CD14-positive monocyte (primary cell): ENCODE measurements at places on chromosomes 11 and 22. TPM values are rescaled to one million over a fixed set of nuclear protein-coding genes. Genes with fewer than 3 reads are reported as not detected.
A peak's percentile ranks its signal among the peaks of the same experiment; 100 is the strongest.

Gene ELMOD1
- not detected for polyA plus RNA-seq

GRCh38 chr11:10641912-10642697 lies 51.5 kb downstream of the IRAG1 start:
- no peaks in the 10 kb centered on the region for H3K27me3 ChIP-seq
- H3K4me3 ChIP-seq, result no peak overlapping the region
- no peak for DNase-seq
- peak overlapping the region; percentile 85 for H3K27ac ChIP-seq

- H3K4me1 ChIP-seq, result peaks cover 22% of the 10 kb centered on the region
- DNase-seq, result no peak
- H3K27me3 ChIP-seq, result no peaks in the 10 kb centered on the region
- no peak overlapping the region for H3K4me3 ChIP-seq
- H3K36me3 ChIP-seq, result peaks cover 29% of the 10 kb centered on the region
Observed at GRCh38 chr11:6475936-6476335, 2.2 kb upstream of the TRIM3 start.

- no peaks in the 10 kb centered on the region for H3K36me3 ChIP-seq
- H3K27me3 ChIP-seq, result no peaks in the 10 kb centered on the region
- H3K4me3 ChIP-seq, result no peak overlapping the region
- DNase-seq, result no peak
- no peak overlapping the region for H3K27ac ChIP-seq
Observed at GRCh38 chr22:39623603-39624500, 53.3 kb downstream of the CACNA1I start.

GRCh38 chr11:34274712-34275398 lies 83.0 kb downstream of the ABTB2 start:
- no peaks in the 10 kb centered on the region for H3K36me3 ChIP-seq
- no peaks in the 10 kb centered on the region for H3K4me1 ChIP-seq
- DNase-seq, result no peak
- H3K27me3 ChIP-seq, result no peaks in the 10 kb centered on the region
- no peak overlapping the region for H3K27ac ChIP-seq
- no peak overlapping the region for H3K4me3 ChIP-seq

DNA sequence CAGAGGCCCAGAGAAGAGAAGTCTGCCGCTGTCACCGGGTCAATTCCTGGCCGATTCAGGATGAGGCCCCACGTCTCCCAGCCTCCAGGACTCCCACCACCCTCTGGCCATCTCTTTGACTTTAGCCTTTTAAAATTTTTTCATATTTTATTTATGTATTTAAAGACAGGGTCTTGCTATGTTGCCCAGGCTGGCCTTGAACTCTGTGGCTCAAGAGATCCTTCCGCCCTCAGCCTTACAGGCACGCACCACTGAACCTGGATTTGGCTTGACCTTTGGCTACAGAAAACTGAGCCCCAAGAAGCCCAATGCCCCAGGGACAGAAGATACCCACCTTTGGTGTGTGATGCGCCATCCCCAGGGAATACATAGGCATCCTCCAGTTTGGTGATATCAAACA lies 3.9 kb downstream of the POLR3H start:
- H3K36me3 ChIP-seq, result peaks cover 40% of the 10 kb centered on the region
- peaks cover 17% of the 10 kb centered on the region for H3K4me1 ChIP-seq
- H3K27me3 ChIP-seq, result no peaks in the 10 kb centered on the region
- no peak for DNase-seq

Gene OR51I1
- not detected in 2 replicates for polyA plus RNA-seq

Gene HDAC10
- 148 and 162 TPM in 2 replicates for polyA plus RNA-seq

- no peak overlapping the region for H3K27ac ChIP-seq
- peaks cover 24% of the 10 kb centered on the region for H3K4me1 ChIP-seq
- no peaks in the 10 kb centered on the region for H3K27me3 ChIP-seq
- H3K4me3 ChIP-seq, result no peak overlapping the region
Observed at GRCh38 chr11:66476841-66477251, 3.4 kb upstream of the DPP3 start.

Gene LGR4
- polyA plus RNA-seq, result 0.72 TPM

DNA sequence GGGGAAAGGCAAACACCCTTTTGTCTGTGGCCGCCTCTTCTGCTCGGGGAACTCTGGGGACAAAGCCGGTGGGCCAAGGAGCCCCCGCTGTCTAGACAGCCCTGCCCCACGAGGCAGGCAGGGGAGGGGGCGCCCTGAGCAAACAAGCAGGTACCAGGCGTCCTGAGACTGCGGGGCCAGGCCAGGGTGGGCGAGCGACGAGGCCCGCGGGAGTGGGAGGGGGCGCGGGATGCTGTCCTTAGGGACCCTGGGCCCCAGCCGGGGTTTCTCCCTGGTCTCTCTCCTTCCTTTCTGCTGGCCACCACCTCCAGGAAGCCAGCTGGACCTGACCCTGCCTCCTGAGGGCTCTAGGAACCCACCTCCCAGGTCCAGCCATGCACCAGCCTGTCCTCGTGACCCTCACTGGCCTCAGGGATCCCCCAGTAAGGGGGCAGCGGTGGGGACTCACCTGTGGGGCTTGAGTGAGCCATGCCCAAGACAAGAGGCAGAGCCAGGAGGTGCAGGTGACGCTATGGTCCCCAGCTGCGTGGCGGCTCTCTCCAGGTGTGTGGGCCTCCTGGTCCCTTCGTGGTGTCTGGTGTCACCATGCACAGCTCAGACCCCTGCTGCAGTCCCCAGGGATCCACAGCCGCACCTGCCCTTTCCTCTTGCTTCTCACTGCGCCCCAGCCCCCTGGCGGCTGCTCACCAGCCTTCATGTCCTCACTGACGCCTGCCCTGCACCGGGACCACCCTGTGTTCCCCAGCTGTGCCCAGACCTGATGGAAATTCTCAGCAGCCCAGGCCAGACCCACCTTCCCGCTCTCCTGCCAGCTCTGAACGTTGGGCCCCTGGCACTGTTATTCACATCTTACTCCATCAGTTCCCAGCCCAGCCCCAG lies 26.5 kb upstream of the MUC5AC start:
- H3K27me3 ChIP-seq, result no peaks in the 10 kb centered on the region
- no peak overlapping the region for H3K27ac ChIP-seq
- DNase-seq, result no peak
- H3K4me1 ChIP-seq, result no peaks in the 10 kb centered on the region
- H3K36me3 ChIP-seq, result no peaks in the 10 kb centered on the region

- H3K36me3 ChIP-seq, result no peaks in the 10 kb centered on the region
- peak within 1 kb of the TSS; percentile 54 for H3K4me3 ChIP-seq
- H3K27me3 ChIP-seq, result peaks cover 86% of the 10 kb centered on the region
- DNase-seq, result no peak
- no peak within 1 kb of the TSS for H3K27ac ChIP-seq
- peaks cover 34% of the 10 kb centered on the region for H3K4me1 ChIP-seq
Observed at GRCh38 chr11:32435511-32435941, at the start of gene WT1. Gene WT1 (minus strand): TSS chr11:32435539.

DNA sequence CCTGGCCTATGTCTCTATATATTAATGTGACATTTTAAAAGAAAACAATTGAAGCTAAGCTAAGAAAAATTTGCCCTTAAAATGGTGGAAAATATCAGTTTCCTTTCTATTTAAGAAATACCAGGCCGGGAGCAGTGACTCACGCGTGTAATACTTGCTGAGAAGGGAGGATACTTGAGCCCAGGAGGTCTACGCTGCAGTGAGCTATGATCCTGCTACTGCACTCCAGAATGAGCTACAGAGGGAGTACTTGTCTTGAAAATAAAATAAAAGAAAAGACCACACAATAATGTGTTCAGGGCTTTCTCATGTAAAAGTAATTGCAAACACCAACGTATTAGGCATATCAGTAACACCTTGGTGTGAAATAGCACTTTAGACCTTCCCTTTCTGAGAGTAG lies 1.4 kb upstream of the PRSS23 start:
- no peak overlapping the region for H3K27ac ChIP-seq
- no peak for DNase-seq
- peaks cover 3% of the 10 kb centered on the region for H3K4me1 ChIP-seq
- H3K27me3 ChIP-seq, result peaks cover 48% of the 10 kb centered on the region
- H3K4me3 ChIP-seq, result no peak overlapping the region
- H3K36me3 ChIP-seq, result no peaks in the 10 kb centered on the region

GRCh38 chr11:12815931-12816494 lies 141.8 kb downstream of the TEAD1 start:
- H3K36me3 ChIP-seq, result no peaks in the 10 kb centered on the region
- H3K4me3 ChIP-seq, result no peak overlapping the region
- no peak for DNase-seq
- H3K27me3 ChIP-seq, result peaks cover 2% of the 10 kb centered on the region
- no peaks in the 10 kb centered on the region for H3K4me1 ChIP-seq

DNA sequence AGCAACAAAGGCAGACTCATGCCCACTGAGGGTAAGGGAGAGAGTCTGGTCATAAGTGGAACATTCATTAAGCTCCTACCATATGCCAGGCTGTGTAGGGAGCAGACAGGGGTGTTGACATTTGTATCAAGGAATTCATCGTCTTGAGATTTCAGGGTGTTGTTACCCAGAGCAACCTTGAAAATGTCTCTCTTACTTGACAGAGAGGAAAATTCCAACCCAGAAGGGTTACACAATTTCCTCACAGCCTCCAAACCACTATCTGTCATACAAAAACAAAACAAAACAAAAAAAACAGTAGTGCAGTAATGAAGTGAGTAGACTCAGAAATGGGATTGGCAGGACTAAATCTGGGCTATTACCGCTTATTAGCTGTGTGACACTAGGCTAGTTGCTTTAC lies 113.2 kb downstream of the MIAT start:
- H3K4me1 ChIP-seq, result no peaks in the 10 kb centered on the region
- H3K27ac ChIP-seq, result no peak overlapping the region
- H3K4me3 ChIP-seq, result no peak overlapping the region
- DNase-seq, result no peak
- H3K27me3 ChIP-seq, result no peaks in the 10 kb centered on the region

Gene MUC15
- not detected for polyA plus RNA-seq

Gene FAM181B
- not detected for polyA plus RNA-seq

Gene ROM1
- 0.75 and 1.4 TPM in 2 replicates for polyA plus RNA-seq

- H3K27ac ChIP-seq, result no peak overlapping the region
- no peaks in the 10 kb centered on the region for H3K27me3 ChIP-seq
- no peaks in the 10 kb centered on the region for H3K4me1 ChIP-seq
- no peak overlapping the region for H3K4me3 ChIP-seq
Observed at GRCh38 chr11:112507281-112507680, 246.6 kb upstream of the PLET1 start.

Gene GUCY1A2
- polyA plus RNA-seq, result not detected

Gene EFCAB6
- not detected for polyA plus RNA-seq

GRCh38 chr11:95044010-95044409 lies 5.2 kb upstream of the KDM4F start:
- H3K36me3 ChIP-seq, result no peaks in the 10 kb centered on the region
- H3K27me3 ChIP-seq, result peaks cover 3% of the 10 kb centered on the region
- no peak overlapping the region for H3K4me3 ChIP-seq
- no peak overlapping the region for H3K27ac ChIP-seq
- H3K4me1 ChIP-seq, result no peaks in the 10 kb centered on the region

- no peak overlapping the region for H3K4me3 ChIP-seq
- no peaks in the 10 kb centered on the region for H3K36me3 ChIP-seq
- H3K27ac ChIP-seq, result peak overlapping the region; percentile 76
- no peaks in the 10 kb centered on the region for H3K27me3 ChIP-seq
Observed at GRCh38 chr11:122754553-122755322, 83.6 kb upstream of the CRTAM start.

Gene DAGLA
- 6.7 and 8.3 TPM in 2 replicates for polyA plus RNA-seq

Gene OR6A2
- polyA plus RNA-seq, result not detected

GRCh38 chr11:73784080-73784634 lies 3.5 kb upstream of the MRPL48 start:
- H3K4me1 ChIP-seq, result peaks cover 17% of the 10 kb centered on the region
- no peak overlapping the region for H3K27ac ChIP-seq
- DNase-seq, result no peak

DNA sequence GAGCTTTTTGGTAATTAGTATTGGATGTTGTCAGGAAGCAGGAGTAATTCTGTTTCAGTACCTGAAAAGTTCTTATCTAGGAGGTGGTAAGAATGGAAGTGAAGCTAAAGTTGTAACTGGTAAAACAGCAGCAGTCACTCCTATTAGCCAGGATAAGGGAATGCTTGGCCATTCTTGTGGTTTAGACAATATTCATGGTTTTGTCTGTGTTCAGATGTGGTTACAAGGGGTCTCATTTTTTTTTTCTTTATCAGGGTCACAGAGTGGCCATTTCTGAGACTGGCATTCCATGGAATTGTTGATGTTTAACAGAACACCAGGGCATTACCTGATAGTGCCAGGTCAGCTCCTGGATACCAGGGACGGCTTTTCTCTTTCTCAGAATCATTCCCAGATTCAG lies 23.8 kb downstream of the TAF1D start:
- no peak overlapping the region for H3K4me3 ChIP-seq
- H3K36me3 ChIP-seq, result peaks cover 36% of the 10 kb centered on the region
- peaks cover 6% of the 10 kb centered on the region for H3K4me1 ChIP-seq
- no peak overlapping the region for H3K27ac ChIP-seq
- DNase-seq, result no peak

GRCh38 chr11:128135451-128135850 lies 451.9 kb downstream of the ETS1 start:
- no peaks in the 10 kb centered on the region for H3K36me3 ChIP-seq
- H3K4me3 ChIP-seq, result no peak overlapping the region
- no peak overlapping the region for H3K27ac ChIP-seq
- H3K27me3 ChIP-seq, result no peaks in the 10 kb centered on the region

GRCh38 chr22:50162391-50162956 lies 8.1 kb upstream of the PANX2 start:
- no peaks in the 10 kb centered on the region for H3K27me3 ChIP-seq
- H3K4me1 ChIP-seq, result no peaks in the 10 kb centered on the region

DNA sequence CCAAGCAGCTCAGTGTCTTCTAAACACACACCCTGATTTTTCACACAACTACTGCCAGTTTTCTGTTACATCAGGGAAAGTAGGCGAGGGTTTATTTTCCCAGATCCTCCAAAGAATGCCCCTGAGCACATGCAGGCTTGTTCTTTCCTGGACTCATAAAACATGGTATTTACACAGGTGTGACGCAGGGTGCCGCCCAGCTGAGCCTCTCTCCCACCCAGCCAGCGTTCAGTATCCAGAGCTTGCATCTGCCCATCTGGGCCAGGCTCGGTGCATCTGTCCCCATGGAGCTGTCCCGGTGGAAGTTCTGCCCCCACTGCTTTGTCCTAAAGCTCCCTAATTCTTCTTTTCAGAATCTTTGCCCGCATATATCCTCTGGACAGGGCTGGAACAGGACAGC lies 44.8 kb upstream of the ISX start:
- no peaks in the 10 kb centered on the region for H3K36me3 ChIP-seq
- H3K27me3 ChIP-seq, result no peaks in the 10 kb centered on the region
- no peak overlapping the region for H3K27ac ChIP-seq
- no peak overlapping the region for H3K4me3 ChIP-seq
- no peaks in the 10 kb centered on the region for H3K4me1 ChIP-seq

DNA sequence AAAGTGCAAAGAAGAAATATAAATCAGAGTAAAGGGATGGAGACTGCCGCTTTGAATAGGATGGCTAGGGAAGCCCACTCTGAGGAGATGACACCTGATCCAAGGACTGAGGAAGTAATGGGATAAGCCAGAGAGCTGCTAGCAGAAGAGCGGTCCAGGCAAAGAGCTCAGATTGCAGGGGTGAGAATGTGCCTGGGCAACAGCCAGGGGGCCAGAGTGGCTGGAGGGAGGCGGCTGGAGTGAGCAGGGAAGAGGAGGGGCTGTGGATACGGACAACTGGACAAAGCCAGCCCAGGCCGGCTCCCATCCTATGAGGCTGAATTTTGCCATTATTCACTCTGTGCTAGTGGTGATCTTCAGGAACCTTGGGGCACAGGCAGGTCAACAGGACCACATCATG lies 360.3 kb upstream of the SYN3 start:
- H3K27me3 ChIP-seq, result no peaks in the 10 kb centered on the region
- no peak overlapping the region for H3K4me3 ChIP-seq

Gene ZNF214
- not detected for polyA plus RNA-seq

- H3K27me3 ChIP-seq, result no peaks in the 10 kb centered on the region
- H3K4me3 ChIP-seq, result no peak overlapping the region
- H3K36me3 ChIP-seq, result no peaks in the 10 kb centered on the region
- H3K27ac ChIP-seq, result no peak overlapping the region
Observed at GRCh38 chr11:64069401-64070313, 33.9 kb downstream of the FLRT1 start.

Gene OR10D3
- polyA plus RNA-seq, result not detected

Gene EXPH5
- polyA plus RNA-seq, result not detected
